ENCODE measurements at places on chromosomes 6 and 20.

DNA sequence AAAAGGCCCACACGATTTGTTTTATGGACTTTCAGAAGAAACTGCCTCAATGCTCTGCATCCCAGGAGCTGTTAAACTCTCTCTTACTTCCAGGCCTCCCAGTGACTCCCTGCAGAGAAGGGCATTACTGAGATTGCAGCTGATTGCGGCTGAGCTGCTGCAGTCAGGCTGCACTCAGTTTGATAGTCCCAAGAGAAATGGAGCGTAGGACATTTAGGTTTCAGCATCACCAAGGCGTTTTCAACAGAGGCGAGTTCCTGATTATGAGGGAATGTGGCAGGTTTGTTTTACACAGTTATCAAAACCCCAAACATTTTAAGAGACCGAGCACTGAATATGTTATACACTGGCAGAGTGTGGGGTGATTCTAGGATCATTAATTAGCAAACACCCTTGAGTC lies 145.6 kb downstream of the TBX18 start:
- DNase-seq = no peak

GRCh38 chr20:46353500-46354206 lies 45.4 kb upstream of the CDH22 start:
- DNase-seq = no peak

- no peak for DNase-seq
Measured at GRCh38 chr20:63100926-63101699, 94.3 kb upstream of the BHLHE23 start.

DNA sequence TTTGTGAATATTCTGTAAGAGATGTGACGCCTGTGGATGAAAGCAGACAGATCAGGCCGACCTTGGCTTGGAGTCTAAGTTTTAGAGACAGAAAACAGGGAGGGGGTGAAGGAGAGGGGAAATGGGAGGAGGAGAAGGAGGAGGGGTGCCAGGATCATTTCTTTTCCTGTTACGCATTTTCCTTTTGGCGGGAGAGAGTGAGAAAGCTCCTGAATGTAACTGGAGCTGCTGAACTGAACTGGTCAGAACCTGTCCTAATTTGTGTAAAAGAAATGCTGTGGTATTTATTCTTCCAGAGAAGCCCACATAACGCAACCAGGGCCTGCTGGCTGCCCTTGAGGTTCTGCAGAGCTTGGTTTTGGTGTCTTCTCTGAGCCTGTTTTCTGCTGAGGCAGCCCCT lies 41.9 kb downstream of the UTRN start:
- DNase-seq = no peak

DNA sequence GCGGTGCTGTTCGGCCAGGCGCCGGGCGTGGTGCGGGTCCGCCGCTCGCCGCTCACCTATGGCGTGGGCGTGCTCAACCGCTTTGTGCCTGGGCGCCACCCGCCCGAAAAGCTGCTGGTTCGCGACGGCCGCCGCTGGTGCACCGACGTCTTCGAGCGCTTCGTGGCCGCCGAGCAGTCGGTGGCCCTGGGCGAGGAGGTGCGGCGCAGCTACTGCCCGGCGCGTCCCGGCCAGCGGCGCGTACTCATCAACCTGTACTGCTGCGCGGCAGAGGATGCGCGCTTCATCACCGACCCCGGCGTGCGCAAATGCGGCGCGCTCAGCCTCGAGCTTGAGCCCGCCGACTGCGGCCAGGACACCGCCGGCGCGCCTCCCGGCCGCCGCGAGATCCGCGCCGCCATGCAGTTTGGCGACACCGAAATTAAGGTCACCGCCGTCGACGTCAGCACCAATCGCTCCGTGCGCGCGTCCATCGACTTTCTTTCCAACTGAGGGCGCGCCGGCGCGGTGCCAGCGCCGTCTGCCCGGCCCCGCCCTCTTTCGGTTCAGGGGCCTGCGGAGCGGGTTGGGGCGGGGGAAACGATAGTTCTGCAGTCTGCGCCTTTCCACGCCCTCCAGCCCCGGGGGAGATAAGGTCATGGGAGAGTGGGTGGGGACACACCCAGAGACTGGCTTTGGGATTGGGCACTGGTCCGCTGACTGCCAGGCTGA lies 15.7 kb downstream of the ADISSP start:
- DNase-seq = peak; percentile 54

GRCh38 chr20:3987296-3987695 lies 28.1 kb downstream of the RNF24 start:
- no peak for DNase-seq
